Right ventricle myocardium inferior (tissue), 1 donor: ENCODE measurements at places on chromosomes 2 and 18.

- no peak for DNase-seq
Observed at GRCh38 chr2:130825966-130826253, 10.8 kb upstream of the ARHGEF4 start.

DNA sequence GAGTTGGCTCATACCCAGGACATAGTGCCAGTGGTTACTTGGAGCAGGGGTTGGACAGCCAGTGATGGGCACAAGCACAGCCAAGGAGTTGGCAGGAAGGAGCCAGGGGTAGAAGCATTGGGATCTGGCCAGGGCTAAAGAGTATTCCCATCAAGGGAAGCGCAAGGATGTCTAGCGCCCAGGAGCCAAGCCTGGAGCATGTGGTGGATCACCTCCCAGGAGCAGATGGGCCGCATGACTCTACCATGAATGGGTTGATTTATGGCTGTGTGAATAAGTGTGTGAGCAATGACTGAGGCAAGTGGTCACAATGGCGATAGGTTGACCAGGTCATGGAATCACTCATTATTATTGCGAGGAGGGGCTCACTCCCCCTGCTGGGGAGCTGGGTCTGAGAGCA is 111.1 kb downstream of the FHOD3 start:
- DNase-seq = no peak

GRCh38 chr2:196995757-196996314 is 69.3 kb upstream of the PGAP1 start:
- DNase-seq = no peak

DNA sequence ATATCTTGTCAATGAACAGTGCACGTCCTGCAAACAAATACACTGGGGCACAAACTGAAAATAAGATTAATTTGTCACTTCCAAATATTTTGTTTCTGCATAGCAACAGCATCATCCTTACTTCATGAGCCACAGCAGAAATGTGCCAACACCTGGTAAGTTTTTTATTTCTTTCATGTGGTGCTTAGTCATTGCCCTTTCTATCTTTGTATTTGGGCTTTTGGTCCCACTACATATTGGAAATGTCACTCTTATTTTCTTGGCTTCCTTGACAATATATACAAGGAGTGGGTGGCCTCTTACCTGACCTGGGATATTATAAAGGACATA is 208.0 kb downstream of the RBM43 start:
- DNase-seq = no peak

DNA sequence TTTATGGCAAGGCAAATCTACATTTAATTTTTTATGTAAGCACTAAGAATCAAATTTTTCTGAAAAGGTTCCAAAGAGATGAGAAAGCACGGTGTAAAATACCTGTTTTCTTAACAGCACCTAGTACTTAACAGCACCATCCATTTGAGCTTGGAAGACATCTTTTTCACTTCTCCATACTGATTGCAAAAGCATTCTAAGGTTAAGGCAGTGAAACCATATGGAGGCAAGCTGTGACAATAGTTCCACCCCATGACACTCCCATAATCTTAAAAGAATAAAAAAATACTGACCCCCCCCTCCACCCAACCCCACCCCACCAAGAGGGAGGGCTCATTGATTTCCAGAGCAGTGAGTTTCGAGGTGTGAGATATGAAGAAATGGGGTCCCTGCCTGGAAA is 60.6 kb downstream of the ZCCHC2 start:
- DNase-seq = no peak

- no peak for DNase-seq
Observed at GRCh38 chr2:212919238-212919637, 232.2 kb downstream of the IKZF2 start.

DNA sequence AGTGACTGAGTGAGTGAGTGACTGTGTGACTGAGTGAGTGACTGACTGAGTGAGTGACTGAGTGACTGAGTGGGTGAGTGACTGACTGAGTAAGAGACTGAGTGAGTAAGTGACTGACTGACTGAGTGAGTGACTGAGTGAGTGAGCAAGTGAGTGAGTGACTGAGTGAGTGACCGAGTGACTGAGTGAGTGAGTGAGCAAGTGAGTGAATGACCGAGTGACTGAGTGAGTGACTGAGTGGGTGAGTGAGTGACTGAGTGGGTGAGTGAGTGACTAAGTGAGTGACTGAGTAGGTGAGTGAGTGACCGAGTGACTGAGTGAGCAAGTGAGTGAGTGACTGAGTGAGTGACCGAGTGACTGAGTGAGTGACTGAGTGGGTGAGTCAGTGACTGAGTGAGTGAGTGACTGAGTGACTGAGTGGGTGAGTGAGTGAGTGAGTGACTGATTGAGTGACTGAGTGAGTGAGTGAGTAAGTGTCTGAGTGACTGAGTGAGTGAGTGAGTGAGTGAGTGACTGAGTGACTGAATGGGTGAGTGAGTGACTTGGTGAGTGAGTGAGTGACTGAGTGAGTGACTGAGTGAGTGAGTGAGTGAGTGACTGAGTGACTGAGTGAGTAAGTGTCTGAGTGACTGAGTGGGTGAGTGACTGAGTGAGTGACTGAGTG is 13.3 kb downstream of the MAL start:
- DNase-seq = no peak

GRCh38 chr2:218859556-218859987 is at the start of gene WNT6:
Gene WNT6, plus strand, starts transcription at chr2:218859805. Its CDS starts 233 bp downstream, at chr2:218860038.
- DNase-seq = no peak

GRCh38 chr2:133838642-133839365 is 270.5 kb upstream of the NCKAP5 start:
- no peak for DNase-seq

DNA sequence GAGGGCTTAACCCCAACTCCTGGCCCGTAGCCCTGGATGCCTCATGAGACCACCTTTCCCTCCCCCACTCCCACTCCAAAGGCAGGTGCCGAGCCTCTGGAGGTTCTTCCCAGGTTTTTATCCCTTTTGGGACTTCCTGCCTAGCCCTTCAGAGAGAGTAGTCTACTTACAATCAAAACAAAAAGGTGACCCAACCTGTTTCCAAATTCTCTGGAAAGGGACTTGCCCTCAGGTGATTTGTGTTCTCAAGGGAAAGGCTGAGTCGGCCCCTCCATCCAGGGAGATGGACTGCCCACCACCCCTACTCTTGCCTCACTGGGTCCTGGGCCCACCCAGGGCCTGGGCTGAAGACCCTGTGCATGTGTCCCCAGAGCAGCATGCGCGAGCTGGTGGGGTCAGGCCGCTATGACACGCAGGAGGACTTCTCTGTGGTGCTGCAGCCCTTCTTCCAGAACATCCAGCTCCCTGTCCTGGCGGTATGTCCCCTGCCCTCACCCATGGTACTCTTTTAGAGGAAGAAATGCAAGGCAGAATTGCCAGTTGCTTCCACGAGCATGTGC is 108.5 kb downstream of the PLB1 start:
- no peak for DNase-seq

DNA sequence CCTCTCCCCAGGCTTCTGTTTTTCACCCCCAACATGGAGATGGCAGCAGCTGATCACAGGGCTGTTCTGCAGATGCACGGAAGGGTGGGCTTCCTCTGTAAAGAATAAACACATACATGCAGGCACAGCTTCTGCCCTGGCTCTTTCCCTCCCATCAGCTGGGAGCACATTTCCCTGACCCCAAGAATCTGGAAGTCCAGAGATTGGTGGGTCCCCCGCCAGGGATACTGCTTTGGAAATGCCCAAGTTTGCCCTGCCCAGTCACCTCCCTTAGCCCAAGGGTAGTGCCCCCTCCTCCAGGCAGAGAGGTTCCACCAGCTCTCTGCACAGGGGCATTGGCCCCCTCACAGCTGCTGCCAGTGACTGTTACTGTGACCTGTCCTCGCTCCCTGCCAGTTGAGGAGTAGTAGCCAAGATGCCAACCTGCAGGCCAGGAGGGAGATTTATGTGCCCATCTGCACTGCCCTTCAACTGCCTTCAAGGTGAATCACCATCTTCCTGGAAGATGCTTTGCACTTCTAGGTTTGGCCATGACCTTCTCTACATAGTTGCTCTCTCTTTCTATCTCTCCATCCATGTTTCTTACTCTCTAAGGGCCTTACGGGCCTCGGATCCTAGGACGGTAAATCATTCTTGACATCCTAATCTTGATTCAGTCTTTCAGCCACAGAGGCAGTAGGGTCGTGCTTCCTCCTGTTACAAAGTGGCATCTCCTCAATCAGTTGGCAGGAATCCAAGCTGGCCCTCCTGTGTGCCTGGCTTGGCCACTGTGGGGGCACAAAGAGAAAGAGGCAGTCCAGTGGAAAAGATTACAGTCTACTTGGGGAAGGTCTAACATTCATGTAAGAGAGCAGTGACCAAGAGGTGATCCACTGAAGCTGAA is 121.8 kb downstream of the CTIF start:
- no peak for DNase-seq

GRCh38 chr2:150126143-150126740 is 361.2 kb downstream of the RND3 start:
- no peak for DNase-seq

- no peak for DNase-seq
Observed at GRCh38 chr2:236755278-236755840, 185.7 kb downstream of the ACKR3 start.

GRCh38 chr2:230443541-230443940 is 27.5 kb downstream of the SP100 start:
- no peak for DNase-seq

DNA sequence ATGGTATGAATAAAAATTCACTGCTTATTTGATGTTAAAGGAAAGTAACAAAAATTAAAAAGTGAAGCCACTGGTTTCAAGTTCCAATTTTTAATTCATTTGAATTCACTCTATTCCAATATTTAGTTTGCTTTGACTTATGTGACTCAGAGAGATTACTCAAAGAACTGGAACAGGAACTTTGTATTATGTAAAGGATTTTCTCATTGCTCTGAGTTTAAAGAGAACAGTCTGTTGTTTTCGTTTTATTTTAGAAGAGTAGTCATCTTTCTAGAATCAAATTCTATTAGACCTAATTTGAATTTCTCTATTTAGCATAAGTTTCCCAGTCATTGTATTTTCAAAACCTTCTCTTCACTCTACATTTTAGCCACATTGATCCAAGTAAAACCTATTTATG is 300.1 kb upstream of the SLC8A1 start:
- no peak for DNase-seq

- DNase-seq = no peak
Observed at GRCh38 chr2:232449964-232450363, 6.0 kb upstream of the ALPI start.

DNA sequence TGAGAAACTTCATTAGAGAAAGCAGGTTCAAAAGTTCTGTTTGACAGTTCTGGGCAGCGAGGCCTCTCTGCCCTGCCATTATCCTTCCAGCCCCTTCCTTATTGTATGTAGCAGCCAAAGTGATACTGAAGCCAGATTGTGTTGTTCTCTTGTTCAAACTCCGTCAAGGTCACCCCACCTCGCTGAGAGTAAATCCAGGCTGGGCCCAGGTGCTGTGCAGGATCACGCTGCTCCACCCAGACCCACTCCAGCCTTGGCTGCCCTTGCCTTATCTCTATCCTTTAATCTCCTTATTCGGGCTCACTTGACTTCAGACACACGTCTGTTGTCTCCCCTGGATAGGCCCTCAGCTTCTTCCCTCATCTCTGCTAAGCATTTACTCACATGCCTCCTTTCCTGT is 196.1 kb downstream of the CPS1 start:
- DNase-seq = no peak

DNA sequence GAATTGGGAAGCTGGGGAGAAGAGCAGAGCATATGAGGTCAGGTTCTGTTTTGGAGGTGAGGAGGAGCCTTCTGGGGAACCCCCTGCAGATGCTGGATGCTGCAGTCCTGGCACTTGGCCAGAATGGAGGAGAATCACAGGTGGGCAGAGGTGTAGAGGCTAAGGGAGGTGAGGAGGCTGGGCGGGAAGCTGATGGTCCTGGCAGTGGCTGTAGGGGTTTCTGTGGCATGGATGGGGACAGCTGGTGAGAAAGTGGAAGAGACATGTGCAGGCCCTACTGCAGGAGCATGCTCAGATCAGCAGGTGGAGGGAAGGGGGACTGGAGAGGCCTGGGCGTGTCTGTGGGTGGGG is 101.3 kb downstream of the DYSF start:
- DNase-seq = no peak

GRCh38 chr2:237993701-237994100 is 26.9 kb downstream of the UBE2F start:
- no peak for DNase-seq

DNA sequence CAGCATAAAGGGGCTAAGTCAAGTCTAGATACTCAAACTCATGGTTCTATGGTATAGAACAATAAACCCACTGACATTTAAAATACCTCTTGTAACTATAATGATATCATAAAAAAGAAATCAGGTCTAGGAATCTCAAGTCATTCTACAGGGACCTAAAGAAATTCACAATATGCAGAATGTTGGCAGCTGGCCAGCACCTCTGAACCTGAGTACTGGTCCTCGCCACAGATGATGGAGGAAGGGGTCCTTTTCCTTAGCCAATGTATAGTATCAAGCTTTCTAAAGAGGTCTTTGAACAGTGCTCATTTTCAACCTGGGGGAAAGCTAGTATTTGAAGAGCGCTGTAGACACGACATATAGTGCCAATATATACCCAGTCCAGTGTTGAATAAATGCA is 108.4 kb upstream of the ITGB6 start:
- peak; percentile 69 for DNase-seq

- no peak for DNase-seq
Observed at GRCh38 chr2:240024766-240025165, 376 bp downstream of the NDUFA10 start.
